ENCODE measurements at places on chromosomes 12 and 14. TPM values are rescaled to one million over a fixed set of nuclear protein-coding genes. Genes with fewer than 3 reads are reported as not detected.
A peak's percentile ranks its signal among the peaks of the same experiment; 100 is the strongest.

GRCh38 chr12:12774791-12775190 lies 10.7 kb upstream of the APOLD1 start:
- DNase-seq = no peak

DNA sequence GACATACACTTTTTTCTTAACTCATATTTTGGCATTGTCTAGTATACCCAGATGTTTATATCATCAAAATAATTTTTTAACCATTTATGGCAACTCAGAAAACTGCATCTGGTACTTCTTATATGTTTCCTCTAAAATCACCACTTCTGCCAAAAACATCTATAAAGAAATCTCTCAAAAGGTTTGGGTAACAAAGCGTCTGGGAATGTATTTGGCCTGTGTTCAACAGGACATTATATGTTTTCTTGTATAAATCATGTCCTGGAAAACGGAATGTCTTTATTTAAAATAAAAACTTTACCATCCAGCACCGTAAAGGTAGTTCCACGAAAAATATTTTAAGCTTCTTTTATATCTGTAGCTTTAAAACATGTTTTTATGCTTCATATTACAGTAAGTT lies 36.1 kb upstream of the FBLN5 start:
- DNase-seq = no peak

DNA sequence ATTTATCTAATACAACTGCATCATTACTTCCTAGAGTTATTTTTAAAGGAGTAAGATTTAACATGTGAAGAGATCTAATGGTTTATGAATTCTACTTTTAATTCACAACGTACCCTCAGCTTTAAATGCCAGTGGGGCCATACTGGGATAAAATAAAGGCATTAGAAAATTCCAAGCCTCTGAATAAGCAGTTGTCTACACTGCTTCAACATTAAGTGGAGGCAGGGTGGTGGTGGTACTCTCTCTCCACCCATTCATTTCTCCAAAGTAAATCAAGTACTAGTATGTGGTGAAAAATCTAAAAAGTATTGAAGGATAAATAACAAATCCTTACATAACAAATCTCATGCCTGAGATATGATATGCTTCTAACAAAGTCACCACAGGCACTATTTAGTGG lies 52.4 kb downstream of the FERMT2 start:
- DNase-seq = no peak

- DNase-seq = no peak
Measured at GRCh38 chr12:49635036-49635435, 11.7 kb downstream of the PRPF40B start.

GRCh38 chr12:125873016-125873415 lies 807.8 kb downstream of the AACS start:
- no peak for DNase-seq

- DNase-seq = no peak
Measured at GRCh38 chr14:50001151-50001998, 108.5 kb downstream of the ARF6 start.

DNA sequence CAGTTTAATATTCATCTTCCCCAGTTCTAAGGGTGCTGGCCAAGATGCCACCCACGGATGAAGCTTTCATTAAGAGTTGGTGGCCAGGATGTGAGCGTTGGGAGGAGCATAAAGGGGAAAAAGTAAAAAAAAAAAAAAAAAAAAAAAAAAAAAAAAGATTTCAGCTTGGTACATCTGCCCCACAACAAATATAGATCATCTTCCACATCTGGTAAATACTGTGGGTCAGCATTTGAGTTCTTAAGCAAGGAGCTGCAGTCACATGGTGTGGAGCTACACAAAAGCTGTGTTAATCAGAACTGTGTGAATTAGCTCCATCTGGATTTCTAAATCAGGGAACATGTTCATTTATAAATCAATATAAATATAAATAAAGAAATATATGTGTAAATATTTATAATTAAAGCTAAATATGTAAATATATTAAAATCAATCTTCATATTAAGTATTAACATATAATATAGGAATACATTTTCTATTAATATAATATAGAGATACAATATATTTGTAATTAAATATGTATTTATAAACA lies 262.3 kb downstream of the NUAK1 start:
- no peak for DNase-seq

- DNase-seq = peak; percentile 83
Measured at GRCh38 chr14:92922883-92923743, at the start of gene CHGA. TSS of gene CHGA (plus strand) at chr14:92923150. CDS start at chr14:92923360, 210 bp downstream.

The AMN gene
- total RNA-seq = 0.23 TPM

The OTX2 gene
- 0.84 TPM for total RNA-seq

The POTEG gene
- not detected for total RNA-seq

The NANOG gene
- not detected for total RNA-seq

Measured in neural crest cell (in vitro differentiated cells).